ENCODE measurements at places on chromosomes 12 and 14.
A peak's percentile ranks its signal among the peaks of the same experiment; 100 is the strongest.

DNA sequence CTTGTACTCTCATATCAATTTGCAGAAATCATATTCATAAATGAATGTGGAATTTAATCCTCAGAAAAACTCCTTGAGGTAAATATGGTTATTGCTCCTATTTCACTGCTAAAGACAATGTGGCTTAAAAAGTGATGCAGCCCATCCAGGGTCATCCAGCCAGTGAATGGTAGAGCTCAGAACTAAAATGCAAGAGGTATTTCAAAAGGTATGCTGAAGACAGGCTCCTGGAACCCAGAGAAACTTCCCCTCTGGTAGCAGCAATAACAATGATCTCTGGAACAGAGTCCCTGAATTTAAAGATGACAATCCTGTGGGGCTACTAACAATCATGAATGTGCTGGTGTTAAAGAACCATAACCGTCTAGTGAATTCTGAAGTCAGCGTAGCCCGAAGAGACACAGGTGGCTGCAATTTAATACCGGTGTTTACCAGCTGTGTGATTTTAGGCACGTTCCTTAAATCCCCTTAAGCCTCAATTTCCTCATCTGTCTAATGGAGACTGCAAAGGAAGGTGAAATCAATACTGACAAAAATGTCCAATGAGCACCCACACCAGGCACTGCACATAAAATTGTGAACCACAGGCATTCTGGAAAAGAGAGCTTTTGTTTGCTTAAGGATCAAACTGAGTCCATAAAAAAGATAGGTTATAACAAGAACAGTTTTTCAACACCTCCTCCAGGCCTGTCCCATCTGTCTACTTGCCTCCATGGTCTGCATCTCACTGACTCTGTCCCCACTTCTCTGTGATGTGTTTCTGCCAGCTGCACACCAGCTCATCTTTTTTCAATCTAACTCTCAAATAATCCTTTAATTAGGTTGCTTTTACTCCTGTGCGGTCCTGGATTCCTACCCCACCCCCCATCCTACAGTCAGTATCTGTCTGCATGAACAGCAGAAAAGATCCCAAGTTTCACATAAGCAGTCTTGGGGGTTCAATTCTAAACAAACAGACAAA lies 10.5 kb downstream of the TM7SF3 start:
- DNase-seq = no peak

DNA sequence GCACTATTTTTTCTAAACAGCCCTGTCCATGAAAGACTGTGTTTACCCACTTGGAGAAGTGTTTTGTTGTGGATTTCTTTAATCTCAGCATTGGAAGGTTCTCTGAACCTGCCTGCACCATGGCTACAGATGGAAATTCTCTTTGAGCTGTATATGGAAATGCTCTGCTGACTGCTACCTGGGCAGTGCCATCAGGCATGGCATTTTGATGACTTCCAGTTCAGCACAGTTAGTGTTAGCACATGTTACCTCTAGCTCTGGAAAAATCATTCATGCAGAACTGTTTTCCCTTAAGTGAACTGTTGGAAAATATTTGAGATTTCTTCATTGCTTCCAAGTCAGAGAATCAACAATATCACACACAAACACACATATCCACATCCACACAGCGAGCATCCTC lies 52.6 kb upstream of the RIC8B start:
- DNase-seq = no peak

DNA sequence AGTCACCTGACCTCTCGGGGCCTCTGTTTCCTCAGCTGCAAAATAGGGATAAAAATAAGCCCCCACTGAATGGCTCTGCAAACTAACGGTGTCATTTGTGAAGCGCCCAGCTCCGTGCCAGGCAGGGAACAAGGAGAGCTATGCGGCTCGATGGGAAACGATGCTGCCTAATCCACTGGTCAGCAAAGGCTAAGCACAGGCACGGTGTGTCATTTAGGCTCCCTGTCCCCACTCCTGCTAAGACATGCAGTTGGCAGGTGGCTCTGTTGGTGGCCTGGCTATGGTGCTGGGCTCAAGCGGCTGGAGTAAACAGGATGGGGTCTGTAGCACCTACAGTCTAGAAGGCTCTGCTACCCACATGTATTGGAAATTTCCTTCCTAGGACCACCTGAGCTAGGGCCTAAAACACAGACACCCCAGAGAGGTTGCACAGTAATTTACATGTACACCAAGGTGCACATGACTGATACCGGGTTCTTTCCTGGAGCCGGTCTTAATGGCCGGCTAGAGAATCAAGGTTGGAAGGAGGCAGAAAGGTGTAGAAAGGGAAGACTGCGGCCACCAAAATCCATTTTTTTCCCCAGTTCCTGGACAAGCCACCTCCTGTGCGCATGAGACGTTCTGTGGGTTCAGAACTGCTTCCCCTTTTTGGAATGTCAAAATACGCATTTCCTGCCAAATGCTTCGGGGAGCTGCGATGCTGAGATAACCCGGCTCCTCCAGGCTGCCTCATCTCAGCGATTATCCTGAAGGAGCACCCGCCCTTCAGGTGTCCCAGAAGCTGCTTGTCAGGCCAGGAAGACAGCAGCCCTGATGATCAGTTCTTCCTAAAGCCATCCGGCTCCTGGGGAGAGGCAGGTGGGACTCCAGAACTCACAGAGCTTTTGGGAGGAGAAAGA lies 1.0 kb downstream of the CACNA2D4 start:
- no peak for DNase-seq

DNA sequence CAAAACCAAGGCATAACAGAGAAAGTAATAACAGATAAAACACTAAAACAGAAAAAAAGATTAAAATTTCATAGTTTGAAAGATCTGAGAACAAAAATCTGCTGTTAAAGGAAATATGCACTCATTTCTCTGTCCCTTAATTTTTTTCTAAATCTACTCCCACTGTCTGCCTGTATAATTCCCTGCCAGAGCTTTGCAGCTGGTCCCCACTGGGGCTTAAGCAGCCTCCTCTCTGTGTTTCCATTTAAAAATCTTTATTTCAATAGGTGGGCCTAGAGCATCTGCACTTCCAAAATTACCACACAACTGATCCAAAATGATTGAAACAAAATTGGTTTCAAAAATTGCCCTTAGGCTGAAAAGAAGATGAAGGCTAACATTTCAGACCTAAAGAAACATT lies 6.4 kb upstream of the SIX6 start:
- DNase-seq = no peak

DNA sequence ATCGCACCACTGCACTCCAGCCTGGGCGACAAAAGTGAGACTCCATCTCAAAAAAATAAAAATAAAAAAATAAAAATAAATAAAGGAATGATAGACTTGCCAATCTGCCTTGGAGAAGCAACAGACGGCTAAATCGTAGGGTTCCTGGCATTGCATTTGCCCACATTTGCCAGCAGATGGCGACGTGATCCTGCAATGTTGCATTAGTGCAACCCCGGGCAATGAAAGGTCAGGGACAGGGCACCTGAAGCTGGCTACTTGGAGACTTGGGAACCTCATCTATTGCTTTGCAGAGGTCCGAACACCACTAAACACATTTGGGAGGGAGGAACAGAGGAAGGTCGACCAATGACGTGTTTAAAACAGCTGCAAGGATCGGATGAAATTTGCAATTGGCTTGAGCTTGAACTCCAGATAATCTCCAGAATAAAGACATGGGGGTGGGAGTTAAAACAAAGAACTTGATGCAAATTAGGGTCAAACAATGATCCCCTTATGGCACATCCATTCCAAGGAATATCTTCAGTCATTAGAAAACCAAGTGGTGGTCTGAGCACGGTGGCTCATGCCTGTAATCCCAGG lies 34.6 kb downstream of the SPRING1 start:
- peak; percentile 54 for DNase-seq

GRCh38 chr12:112948806-112949205 lies 10.5 kb downstream of the OAS3 start:
- DNase-seq = no peak

DNA sequence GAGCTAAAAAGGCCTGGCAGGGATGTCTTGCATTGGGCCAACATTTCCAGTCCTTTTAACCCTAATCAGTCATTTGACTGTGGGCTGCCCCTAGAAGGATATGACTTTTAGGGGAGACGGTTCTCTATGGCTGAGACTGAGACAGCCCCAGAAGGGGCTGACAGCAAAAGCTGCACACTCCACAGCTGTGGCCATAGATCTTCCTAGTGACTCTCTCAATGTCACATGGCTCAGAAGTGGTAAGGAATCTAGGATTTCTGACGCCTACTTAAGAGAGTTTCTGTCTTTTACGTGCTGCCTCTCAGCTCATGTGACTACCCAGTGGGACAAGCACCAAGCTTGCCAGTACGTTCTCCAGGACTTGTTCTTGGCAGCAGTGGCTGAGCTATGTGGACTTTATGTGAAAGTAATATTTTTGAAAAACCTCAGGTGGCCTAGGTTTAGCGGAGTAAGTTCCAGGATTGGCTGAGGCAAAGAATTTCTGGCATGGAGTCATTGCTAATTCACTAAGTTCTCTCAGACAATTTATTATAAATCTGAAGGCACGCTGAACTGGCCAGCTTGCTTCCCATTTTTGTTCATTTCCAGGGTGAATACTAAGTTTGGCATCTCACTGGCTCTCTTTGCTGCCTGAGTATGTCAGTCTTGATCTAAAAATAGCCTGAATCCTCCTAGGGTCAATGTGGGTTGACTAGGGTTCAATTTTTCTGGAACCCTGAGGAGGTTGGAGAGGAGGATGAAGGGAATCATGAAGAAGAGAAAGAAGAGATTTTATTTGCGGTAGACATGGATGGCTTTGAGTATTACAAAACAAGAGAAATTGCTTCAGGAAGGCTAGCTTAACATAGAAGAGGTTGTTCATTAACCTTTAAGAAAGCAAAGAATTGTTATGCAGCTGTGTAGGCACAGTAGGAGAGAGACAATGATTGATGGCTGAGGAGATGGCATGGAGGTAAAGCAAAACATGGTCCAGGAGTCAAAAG lies 271.8 kb downstream of the AEBP2 start:
- DNase-seq = peak; percentile 9

GRCh38 chr14:88695870-88696269 lies 96.9 kb downstream of the EML5 start:
- peak; percentile 2 for DNase-seq

DNA sequence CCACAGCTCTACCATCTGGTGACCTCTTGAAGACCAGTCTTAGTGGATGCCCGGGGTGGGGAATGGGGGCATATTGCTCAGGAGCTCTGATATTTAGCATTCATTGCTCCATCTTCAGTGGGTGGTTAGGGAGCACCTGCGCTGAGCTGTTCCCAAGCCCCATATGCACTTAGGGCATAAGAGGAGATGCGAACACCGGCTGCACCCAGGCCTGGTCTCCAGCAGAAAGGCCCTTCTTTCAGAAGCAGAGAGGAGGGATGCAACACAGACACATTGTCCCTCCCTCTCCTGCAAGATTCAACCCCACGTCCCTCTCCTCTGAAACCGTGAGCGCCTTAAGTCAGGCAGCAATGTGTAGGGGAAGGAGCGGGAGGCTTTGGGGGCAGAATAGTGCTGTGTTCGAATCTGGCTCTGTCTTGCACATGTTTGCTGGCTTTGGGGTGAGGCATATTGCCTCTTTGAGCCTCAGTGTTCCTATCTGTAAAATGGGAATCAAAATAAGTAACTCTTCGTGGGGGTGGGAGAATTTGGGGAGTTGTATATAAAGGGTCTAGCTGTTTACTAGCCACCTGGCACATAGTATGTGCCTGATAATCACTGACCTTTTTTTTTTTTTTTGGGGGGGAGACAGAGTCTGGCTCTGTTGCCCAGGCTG lies 87.7 kb downstream of the FOXN4 start:
- no peak for DNase-seq

- no peak for DNase-seq
Measured at GRCh38 chr12:103933237-103933636, 3.0 kb downstream of the HSP90B1 start.

- no peak for DNase-seq
Measured at GRCh38 chr14:77088645-77089044, 9.4 kb upstream of the CIPC start.

- peak; percentile 62 for DNase-seq
Measured at GRCh38 chr14:68843471-68844209, 50.8 kb upstream of the ZFP36L1 start.

- no peak for DNase-seq
Measured at GRCh38 chr14:89902881-89903280, 51.6 kb downstream of the EFCAB11 start.

DNA sequence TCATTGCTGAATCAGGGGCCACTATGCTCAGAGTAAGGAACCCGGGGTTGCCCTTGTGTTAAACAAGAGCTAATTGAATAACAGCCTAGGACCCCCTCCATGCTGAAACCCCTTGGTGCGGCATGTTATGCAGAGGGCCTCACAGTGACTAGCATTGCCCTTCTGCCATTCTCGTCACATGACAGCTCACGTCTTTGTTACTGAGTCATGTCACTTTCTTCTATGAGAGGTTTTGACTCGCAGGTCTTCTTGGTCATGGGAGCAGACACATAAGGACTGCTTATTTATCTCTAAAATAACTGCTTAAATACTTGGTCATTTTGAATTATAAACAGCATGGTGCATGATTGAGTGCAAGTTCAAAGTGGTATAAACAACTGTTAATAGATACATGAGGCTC lies 24.9 kb downstream of the TCTN1 start:
- DNase-seq = no peak

- DNase-seq = no peak
Measured at GRCh38 chr12:12015073-12015685, 55.6 kb upstream of the BCL2L14 start.

DNA sequence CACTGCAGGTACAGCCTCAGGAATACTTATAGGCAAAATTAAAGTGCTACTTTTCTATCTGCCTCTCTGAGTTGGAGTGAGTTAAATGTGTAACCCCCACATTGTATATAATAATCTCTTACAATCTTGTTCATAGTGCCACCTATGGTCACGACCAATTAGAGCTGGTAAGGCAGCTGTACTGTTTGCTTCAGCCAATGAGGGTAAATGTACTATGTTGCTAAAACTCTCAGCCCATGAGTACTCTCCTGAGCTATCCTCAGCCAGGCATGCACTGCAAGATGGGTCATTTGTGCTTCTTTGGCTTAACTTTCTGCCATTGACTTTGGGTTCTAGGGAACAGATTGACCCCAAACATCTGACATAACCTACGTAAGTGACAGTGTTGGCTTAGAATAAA lies 15.0 kb upstream of the MDM2 start:
- DNase-seq = peak; percentile 50

DNA sequence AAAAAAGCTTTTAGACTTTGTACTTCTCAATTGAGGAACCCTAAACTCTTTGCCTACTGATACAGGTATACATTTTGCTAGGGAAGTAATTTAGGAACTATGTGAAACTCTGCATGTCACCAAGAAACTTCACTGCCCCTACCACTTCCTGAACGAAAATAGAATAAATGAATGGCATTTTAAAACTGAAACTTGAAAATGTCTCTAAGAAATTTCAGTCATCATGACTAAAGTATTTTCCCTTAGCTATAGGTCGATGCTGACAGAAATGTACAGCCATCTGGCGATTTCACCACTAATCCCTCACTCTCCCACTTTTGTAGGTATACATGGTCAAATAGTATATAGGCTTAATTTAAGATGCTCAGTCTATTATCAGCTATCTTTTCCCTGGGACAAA lies 194.9 kb upstream of the SYT10 start:
- no peak for DNase-seq
